Stimulated activated CD4-positive, alpha-beta T cell treated with anti-CD3 and anti-CD28 coated beads, Interleukin-15, amount 100 ng/mL, for 48 hours (primary cell): ENCODE measurements at places on chromosomes 7 and 10.
A peak's percentile ranks its signal among the peaks of the same experiment; 100 is the strongest.

GRCh38 chr10:85459906-85460305, 906.7 kb downstream of the GRID1 start:
- DNase-seq = no peak

DNA sequence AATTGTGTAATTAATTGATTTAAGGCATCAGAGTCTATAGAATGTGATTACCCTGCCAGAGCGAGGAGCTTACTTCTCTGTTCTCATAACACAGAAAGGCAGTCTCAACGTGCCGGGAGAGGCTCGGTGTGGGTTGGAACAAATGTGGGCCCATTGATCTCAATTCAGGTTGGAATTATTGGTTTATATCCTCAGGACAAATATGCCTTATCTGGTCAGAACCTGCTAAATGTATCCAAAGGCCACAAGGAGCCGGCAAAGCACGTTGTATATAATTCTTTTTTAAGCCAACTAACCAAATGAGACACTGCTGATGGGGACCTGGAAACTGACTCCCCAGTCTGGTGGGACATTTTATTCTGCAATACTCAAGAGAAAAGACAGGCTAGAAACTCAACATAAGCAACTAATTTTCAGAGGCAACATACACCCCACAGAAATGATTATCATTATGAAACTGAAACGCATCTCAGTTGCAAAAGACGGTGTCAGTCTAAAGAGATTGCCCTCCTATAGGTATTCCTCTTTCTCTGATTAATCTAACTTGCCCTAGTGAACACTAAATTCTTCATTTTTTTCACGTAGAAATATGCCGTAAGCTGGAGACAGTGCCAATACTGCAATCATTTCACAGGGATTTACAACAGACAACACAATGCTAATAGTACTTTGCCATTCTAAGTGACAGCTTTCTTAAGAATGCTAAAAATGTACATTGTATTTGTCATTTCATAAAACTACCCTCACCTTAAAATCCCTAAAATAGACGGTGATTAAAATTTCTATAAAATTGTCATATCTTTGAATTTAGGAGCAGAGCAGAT, 9.4 kb downstream of the EBF3 start:
- no peak for DNase-seq

DNA sequence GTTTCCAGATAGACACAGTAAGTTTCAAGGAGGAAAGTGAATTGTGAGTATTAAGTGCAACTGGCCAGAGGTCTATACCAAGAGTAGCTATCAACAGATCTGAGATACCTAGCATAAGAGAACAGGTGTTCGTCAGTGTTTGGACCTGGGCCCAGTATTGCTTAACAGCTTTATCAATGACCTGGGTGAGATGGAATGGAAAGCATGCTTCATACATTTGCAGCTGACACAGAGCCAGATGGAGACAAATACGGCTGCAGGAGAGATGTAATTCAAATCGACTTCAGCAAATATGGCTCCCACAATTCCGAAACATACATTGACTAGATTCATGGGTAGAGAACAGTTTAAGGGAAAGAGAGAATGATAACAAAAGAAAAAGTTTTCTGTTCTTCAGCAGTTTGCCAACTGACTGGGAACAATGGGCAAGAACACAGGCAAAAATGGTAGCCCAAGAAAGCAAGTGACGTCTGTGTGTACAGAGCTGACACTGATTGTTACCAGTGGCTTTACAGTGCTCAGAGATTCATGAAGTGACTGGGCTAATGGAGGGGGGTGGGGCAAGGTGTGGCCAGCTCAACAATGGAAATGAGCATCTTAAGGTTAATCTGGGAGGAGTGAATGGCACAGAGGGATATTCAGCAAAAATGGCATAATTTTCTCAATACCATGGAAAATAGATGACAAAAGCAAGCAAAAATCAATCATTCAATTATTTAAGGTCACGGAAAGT, 28.0 kb upstream of the COBL start:
- DNase-seq = no peak

DNA sequence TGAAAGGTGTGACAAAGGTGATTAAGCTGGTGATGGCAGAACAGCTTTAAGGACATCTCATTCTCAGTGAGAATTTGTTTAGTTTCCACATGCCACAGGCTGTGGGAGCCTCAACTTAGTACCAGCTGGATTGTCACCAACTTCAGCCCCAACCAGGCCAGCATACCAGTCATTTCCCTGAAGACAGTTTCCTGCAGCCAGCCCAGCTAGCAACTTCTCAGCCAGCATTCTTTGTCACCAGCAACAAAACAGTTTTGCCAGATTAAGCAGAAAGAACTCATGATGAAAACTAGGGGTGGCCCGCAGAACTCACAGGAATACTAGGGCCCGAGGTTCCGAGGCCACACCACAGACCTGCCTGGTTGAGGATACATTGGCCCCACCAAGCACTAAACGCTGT, 68.8 kb upstream of the UNC5B start:
- DNase-seq = no peak

DNA sequence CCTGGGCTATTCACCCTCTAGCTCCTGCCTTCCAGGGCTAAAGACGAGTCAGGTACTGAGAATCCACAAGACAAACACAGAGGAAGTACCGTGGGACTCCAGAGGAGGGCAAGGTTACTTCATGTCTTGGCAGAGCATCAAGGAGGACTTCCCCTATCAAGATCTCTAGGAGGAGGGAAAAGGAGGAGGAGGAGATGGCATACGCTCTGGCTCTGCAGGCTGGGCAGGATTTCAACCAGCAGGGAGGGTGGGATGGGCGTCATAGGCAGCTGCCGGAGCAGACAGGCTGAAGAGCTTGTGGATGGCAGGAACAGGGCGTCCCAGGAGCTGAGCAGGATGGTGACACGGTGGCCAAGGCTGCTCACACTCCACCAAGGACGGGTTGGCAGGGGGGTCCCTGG, 21.3 kb downstream of the MDH2 start:
- no peak for DNase-seq

DNA sequence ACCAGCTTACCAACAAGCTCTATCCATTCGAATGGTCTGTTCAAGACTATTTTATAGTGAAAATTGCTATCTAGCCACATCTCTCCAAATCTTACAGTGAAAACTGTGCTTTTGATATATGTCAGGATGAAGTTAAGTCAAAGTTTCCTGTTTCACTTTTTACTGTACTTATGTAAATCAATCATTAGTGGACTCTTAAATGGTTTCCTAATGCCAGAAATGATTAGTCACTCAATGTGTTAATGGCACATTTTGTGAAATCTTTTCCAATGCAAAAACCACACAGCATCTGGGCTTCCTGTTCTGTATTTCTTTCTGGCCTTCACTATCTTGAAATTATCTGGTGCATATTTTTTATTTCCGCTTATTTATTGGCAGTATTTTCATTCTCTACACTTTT, 87.3 kb upstream of the STEAP1B start:
- DNase-seq = no peak

DNA sequence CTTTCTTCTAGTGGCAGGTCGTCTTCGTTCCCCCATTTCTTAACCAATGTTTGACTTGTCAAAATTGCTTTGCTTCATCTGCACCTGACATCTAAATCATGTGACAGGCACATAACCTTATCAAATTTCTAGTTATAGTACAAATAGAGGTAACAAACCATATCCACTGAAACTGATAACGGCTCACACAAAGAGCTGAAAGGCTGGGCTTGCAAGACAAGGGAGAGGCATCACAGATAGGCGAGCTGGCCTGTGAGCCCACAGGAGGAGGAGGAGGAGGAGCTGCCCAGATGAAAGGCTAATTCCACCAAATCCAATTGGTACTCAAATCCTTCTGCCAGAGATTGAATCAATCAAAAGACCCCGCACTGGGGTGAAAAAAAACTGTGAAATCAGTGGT, 80.2 kb upstream of the NEBL start:
- DNase-seq = no peak

DNA sequence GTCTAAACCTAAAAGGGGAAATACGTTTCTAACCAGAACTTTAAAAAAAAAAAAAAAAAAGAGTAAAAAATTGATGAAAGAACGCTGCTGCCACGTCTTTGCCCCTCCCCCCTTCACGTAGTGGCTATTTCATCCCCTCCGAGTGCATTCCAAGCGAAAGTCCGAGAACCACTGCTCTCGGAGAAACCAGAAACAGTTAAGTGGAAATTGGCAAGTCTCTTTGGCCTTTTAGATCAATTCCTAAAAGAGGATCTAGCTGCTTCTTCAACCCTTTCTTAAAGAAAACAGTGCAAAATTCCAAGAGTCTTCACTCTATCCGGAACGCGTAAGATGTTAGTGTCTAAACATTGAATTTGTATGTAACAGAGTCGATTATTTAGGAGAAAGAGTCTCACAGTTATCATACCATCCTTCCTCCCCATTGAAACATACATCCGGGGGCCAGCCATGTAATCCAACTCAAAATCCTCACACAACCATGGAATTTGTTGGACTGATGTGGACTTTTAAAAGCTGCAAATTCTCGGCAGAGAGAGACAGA, 1.1 kb downstream of the P4HA1 start:
- DNase-seq = no peak

DNA sequence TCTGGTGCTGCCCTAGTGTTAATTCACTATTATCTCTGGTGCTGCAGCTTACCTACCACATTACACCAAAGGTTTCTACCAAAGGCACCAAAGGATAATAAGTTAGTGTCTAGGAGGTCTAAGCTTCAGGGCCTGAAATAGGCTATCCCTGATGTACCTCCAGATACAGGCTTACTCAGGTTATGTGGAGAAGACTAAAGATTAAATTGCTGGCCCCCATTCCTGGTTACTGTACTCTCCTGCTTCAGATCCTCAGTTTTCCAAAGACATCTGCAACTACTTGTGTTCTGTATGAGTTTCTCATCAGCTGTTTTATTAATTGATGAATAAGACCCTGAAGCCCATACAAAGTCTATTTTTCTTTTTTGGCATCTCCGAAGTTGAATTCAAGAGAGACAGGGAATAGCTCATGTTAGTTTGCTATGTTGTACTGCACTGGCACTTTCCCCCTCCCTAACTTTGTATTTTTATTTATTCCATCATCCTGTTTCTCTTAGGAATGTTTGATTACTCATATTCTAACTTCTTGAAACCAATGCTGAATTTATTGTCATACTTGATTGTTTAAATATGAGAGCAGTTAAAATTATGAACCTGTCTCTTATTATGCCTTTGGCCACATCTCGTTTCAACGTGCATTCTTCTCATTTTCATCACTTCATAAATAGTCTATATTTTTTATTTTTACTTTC, 85.9 kb downstream of the PON1 start:
- DNase-seq = no peak

- DNase-seq = no peak
Measured at GRCh38 chr10:31578181-31578852, 259.3 kb downstream of the ZEB1 start.

GRCh38 chr7:155842496-155843265, 30.4 kb upstream of the SHH start:
- no peak for DNase-seq

GRCh38 chr7:121385800-121386179, 10.3 kb downstream of the FAM3C start:
- no peak for DNase-seq

DNA sequence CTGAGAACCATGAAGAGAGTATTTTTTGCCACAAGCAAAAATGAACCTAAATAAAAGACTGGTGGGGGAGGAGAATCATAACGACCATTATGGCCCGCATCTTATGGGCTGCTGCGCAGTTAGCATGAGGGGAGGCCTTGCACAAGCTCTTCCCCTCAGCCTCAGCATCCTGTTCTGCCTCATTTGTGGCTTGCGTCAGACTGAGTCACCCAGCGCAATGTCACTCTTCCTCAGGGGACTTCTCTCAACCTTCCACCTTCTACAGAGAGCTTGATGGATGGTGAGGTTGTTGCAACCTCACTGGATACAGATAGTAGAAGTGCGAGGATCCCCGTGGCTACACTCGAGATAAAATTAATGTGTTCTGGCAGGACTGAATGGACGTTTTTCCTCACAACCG, 16.8 kb upstream of the GPR15LG start:
- DNase-seq = peak; percentile 21

DNA sequence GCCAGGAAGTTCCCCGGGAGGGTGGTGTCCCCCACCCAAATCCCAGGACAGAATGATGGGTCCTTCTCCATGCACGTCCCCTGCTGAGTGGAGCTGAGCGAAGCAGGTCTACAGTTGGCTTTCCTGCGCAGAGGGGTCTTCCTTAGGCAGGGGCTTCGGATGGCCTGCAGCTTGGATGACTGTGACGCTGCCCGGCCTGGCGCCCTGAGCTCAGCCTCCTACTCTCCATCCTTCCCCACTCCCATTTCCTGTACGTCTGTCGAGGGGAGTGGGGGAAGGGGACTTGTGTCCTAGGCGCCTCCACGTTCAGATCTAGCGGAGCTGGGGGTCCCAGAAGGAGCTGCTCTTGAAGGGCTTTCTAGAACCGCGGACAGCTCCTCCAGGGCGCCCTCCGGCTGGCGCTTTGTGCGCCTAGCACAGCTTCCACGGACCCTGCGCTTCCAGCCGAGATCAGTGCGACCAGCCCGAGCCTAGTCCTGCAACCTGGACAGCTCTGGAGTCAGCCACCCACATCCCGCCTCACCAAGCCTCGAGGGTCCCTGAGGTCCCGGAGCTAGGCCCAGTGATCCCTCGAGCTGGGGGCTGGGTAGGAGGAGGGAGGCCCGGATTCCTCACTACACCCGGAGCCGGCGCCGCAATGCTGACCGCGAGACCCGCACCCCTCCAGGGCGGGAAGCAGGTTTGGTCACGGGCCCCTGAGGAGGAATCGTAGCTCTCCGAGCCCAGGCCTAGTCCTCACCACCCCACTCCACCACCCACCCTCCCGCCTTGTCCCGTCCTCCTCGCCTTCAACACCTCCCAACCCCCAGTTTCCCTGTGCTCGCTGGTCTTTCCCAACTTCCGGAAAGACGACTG, 1.9 kb downstream of the GRID1 start:
- DNase-seq = no peak

- no peak for DNase-seq
Measured at GRCh38 chr10:21445163-21445562, 80.3 kb downstream of the SKIDA1 start.
